Right atrium auricular region (tissue), 2 donors: ENCODE measurements at places on chromosomes 6 and 20.

- DNase-seq = no peak
Measured at GRCh38 chr20:11355345-11355744, 562.3 kb upstream of the BTBD3 start.

DNA sequence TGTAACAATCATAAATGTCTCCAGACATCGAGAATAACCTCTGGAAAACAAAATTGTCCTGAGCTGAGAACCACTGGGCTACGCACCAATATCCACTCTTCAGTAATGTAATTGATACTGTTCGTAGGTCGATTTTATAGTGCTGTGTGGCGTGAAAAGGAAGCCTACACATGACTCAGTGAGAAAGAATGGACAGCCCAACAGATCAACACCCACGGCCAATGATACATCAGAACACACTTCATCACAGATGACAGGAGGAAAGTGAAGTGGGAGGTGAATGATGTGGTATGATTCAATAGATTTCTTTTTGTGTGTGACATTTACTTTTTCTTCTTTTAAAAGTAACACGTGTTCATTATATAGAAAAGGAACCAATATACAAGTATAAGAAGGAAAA, 93.5 kb downstream of the RPS12 start:
- no peak for DNase-seq

- no peak for DNase-seq
Measured at GRCh38 chr6:167759206-167759605, 67.5 kb upstream of the AFDN start.

DNA sequence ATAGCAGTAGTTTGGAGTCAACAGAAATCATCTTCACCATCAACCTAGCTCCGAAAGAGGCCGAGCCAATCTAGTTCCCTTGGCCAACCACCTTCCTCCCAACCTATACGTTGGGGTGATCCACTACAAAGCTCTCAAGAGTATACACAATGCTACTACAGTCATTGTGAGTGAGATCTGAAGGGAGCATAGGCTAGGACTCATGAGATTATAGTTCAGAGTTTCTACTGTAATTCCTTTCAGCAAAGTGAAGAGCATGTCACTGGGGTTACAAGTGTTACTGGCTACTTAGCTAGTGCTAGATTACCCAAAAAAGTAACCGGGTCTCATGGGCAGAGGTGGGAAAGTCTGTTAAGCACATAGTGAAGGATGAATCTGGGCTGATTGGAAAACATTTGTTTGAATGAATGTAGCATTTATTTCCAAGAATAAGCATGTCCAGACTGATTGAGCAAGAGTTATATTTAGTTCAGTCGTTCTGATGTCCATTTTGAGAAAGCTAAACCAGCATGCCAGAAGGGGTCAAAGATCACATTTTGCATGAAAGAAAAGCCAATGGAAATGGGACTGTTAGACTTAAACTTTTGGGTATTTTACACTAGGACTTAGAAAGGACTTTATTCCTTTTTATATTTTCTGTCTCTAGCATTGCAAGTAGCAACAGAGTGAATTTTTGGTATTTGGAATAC, 10.5 kb upstream of the ESR1 start:
- DNase-seq = no peak
